Vagina (tissue), 2 donors: ENCODE measurements at places on chromosomes 12 and 14. TPM values are rescaled to one million over a fixed set of nuclear protein-coding genes. Genes with fewer than 3 reads are reported as not detected.

PRR4 gene
- total RNA-seq = 6.1 TPM

CACNA1C gene
- total RNA-seq = 9.8 TPM

NFATC4 gene
- total RNA-seq = 47.9 TPM

SIVA1 gene
- total RNA-seq = 284 TPM

TBC1D30 gene
- 3.9 TPM for total RNA-seq

KRT6C gene
- total RNA-seq = 257 TPM

DNA sequence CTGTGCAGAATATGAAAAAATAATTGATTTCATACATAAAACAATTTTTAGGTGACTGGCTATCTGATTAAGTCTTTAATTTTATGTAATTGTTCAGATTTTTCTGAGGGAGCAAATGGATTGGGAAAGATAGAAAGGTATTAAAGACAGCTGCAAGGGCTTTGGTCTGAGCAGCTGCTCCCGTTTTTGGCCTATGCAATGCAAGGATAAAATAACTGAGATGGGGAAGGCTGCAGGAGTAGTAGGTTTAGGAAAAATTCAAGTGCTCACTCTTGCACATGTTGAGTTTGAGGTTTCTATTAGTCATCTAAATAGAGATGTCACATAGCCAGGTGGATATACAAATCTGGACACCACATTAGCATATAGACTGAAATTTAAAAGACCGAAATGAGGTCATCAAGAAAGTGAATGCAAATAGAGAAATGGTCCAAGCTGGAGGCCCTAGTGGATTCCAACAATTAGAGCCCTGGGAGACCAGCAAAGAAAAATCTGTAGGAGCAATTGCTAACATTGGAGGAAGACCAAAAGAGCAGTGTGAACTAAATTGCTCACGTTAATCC is 144.0 kb downstream of the PPFIA2 start:
- H3K27me3 ChIP-seq = no peaks in the 10 kb centered on the region
- no peaks in the 10 kb centered on the region for H3K4me1 ChIP-seq
- H3K36me3 ChIP-seq = no peaks in the 10 kb centered on the region
- H3K4me3 ChIP-seq = no peak overlapping the region

DNA sequence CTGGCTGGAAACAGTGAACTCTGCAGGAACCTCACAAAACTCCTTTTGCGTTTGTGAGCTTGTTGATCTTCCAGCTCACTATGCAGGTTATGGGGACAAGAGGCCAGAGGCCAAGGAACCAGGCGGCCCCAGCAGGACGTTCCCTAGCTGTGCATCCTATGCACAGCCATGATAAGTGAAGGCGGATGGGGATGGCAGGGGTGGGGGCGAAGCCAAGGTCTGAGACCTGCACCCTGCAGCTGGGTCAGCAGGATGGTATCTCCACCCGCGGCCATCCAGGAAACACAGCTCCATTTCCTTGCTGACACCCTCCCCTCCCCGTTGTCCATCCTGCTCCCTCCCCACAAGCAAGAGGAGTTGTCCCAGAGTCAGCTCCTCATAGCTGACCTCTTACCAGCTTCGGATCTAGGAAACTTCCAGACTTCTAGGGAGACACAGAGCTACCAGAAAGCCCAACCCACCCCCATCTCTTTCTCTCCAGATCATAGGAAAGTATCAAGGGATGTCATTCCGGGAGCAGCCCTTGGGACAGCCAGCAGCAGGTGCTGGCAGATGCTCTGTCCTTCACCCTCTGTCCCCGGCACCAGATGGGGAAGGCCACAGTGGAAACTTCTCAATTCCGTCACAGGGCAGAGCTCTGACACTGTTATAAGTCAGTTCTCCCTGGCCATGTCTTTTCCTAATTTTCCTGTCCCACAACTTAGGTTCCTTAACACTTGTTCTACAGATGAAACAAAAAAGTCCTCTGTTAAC is 9.4 kb downstream of the ZBTB39 start:
- H3K36me3 ChIP-seq = peaks cover under 1% of the 10 kb centered on the region
- H3K27ac ChIP-seq = no peak overlapping the region
- DNase-seq = peak; percentile 61
- H3K4me1 ChIP-seq = peaks cover 15% of the 10 kb centered on the region
- H3K27me3 ChIP-seq = no peaks in the 10 kb centered on the region

- H3K4me3 ChIP-seq = no peak overlapping the region
- no peak for DNase-seq
- no peaks in the 10 kb centered on the region for H3K36me3 ChIP-seq
- no peaks in the 10 kb centered on the region for H3K27me3 ChIP-seq
Observed at GRCh38 chr12:126343321-126343720, 1278.1 kb downstream of the AACS start.

GRCh38 chr14:87178277-87178676 is 814.7 kb downstream of the GALC start:
- H3K36me3 ChIP-seq = no peaks in the 10 kb centered on the region
- H3K27ac ChIP-seq = no peak overlapping the region
- DNase-seq = no peak
- no peaks in the 10 kb centered on the region for H3K4me1 ChIP-seq
- H3K27me3 ChIP-seq = no peaks in the 10 kb centered on the region

- H3K4me1 ChIP-seq = no peaks in the 10 kb centered on the region
- H3K27ac ChIP-seq = no peak overlapping the region
- no peak for DNase-seq
- H3K36me3 ChIP-seq = no peaks in the 10 kb centered on the region
- H3K4me3 ChIP-seq = no peak overlapping the region
Observed at GRCh38 chr12:51932218-51933076, 19.1 kb upstream of the ACVR1B start.

DNA sequence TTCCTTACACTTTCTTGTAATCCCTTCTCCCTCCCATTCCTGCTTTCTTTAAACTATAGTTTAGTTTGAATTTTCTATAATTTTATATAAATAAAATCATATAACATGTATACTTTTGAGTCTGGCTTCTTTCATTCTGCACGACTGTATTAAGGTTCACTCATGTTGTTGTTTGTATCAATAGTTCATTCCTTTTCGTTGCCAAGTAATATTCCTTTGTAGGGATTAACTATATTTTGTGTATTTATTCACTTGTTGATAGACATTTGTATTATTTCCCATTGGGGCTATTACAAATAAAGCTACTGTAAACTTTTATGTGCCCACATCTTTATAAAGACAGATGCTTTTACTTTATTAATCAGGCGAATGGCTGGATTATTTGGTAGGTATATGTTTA is 39.4 kb upstream of the TBC1D15 start:
- no peak overlapping the region for H3K27ac ChIP-seq
- H3K36me3 ChIP-seq = no peaks in the 10 kb centered on the region
- H3K27me3 ChIP-seq = no peaks in the 10 kb centered on the region
- DNase-seq = no peak

DNA sequence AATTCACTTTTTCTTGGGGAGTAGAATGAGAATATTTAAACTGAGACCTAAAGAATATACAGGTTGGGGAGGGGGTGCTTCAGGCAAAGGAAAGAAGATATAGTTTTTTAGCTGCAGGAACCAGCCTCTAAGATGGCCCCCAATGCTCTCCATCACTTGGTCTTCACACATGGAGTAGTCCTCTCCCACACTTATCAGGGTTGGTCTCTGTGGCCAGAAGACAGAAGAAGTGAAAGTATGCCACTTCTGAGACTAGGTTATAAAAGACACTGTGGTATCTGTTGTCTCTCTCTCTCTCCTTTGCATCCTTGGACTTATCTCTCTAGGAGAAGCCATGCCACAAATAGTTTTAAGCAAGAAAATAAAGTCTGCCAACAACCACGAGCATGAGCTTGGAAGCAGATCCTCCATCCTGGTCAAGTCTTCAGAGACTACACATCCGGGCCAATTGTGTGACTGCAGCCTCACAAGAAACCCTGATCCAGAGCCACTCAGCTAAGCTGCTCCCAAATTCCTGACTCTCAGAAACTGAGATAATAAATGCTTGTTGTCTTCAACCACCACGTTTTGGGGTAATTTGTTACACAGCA is 18.0 kb downstream of the PUS7L start:
- H3K4me1 ChIP-seq = no peaks in the 10 kb centered on the region
- no peak overlapping the region for H3K27ac ChIP-seq

DNA sequence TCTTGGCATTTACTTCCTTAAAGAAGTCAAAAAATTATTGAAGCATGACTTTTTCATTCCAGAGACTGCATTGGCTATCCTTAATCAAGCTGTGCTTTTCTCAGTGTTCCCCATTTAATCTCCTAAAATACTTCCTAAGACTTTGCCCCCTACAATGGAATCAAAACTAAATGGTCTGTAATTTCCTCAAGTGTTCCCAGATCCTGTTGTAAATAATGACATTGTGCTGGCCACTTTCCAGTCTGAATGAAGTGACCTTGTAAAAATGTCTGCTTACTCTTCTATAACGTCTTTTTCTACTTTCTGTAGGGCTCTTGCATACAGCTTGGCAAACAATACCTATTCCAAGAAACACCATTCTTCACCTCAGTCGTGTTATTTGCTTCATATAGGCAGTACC is 45.3 kb upstream of the MBIP start:
- no peak overlapping the region for H3K4me3 ChIP-seq
- no peaks in the 10 kb centered on the region for H3K36me3 ChIP-seq
- no peak for DNase-seq
- no peak overlapping the region for H3K27ac ChIP-seq

- H3K4me3 ChIP-seq = no peak overlapping the region
- H3K27ac ChIP-seq = no peak overlapping the region
- no peaks in the 10 kb centered on the region for H3K36me3 ChIP-seq
- H3K27me3 ChIP-seq = no peaks in the 10 kb centered on the region
Observed at GRCh38 chr12:34299802-34300193, 277.5 kb downstream of the ALG10 start.

DNA sequence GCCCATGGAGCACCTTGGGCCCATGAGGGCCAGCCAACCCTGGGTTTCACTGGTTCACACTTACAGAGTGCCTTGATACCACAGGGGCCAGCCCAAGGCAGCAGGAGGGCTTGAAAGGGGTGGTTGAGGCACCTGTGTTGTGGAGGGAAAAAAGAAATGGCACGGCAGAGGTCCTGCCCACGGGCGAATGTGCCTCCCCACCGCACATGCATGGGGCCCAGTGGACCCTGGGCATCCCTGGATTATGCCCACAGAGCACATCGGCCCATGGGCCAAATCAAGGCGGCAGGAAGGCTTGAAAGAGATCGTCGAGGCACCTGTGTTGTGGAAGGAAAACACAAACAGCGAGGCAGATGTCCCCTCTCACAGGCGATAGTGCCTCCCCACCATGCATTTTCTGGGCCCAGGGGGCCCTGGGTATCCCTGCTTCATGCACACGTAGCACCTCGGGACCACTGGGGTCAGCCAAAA is 378.1 kb downstream of the ALG10 start:
- no peak overlapping the region for H3K27ac ChIP-seq
- H3K27me3 ChIP-seq = no peaks in the 10 kb centered on the region
- peak; percentile 74 for DNase-seq
- H3K4me3 ChIP-seq = no peak overlapping the region
- no peaks in the 10 kb centered on the region for H3K36me3 ChIP-seq

DNA sequence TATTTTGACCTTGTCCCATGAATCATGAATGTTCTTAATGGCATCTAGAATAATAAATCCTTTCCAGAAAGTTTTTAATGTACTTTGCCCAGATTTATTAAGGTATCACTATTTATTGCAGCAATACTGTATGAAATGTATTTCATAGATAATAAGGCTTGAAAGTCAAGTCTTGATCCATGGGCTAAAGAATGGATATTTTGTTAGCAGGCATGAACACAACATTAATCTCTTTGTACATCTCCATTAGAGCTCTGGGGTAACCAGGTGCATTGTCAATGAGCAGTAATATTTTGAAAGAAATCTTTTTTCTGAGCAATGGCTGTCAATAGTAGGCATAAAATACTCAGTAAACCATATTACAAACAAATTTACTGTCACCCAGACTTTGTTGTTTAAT is 141.6 kb upstream of the RPL10L start:
- H3K4me1 ChIP-seq = no peaks in the 10 kb centered on the region
- DNase-seq = no peak
- no peak overlapping the region for H3K4me3 ChIP-seq
- no peak overlapping the region for H3K27ac ChIP-seq

GRCh38 chr12:104583301-104583700 is 126.6 kb downstream of the CHST11 start:
- no peaks in the 10 kb centered on the region for H3K27me3 ChIP-seq
- H3K4me3 ChIP-seq = no peak overlapping the region
- peaks cover 10% of the 10 kb centered on the region for H3K4me1 ChIP-seq

GRCh38 chr12:113381220-113381619 is 22.5 kb downstream of the SDS start:
- no peaks in the 10 kb centered on the region for H3K4me1 ChIP-seq
- H3K36me3 ChIP-seq = no peaks in the 10 kb centered on the region
- no peaks in the 10 kb centered on the region for H3K27me3 ChIP-seq
- H3K4me3 ChIP-seq = no peak overlapping the region
- H3K27ac ChIP-seq = no peak overlapping the region

- H3K4me1 ChIP-seq = no peaks in the 10 kb centered on the region
- DNase-seq = no peak
- H3K36me3 ChIP-seq = no peaks in the 10 kb centered on the region
Observed at GRCh38 chr14:84694161-84694560, 835.8 kb upstream of the FLRT2 start.

GRCh38 chr12:107475900-107476299 is 209.7 kb upstream of the PWP1 start:
- H3K36me3 ChIP-seq = no peaks in the 10 kb centered on the region
- H3K4me3 ChIP-seq = no peak overlapping the region

GRCh38 chr14:102908766-102909455 is 13.6 kb upstream of the AMN start:
- H3K27me3 ChIP-seq = no peaks in the 10 kb centered on the region
- H3K4me1 ChIP-seq = no peaks in the 10 kb centered on the region
- no peak overlapping the region for H3K4me3 ChIP-seq

- H3K27ac ChIP-seq = no peak overlapping the region
- no peaks in the 10 kb centered on the region for H3K4me1 ChIP-seq
- no peak overlapping the region for H3K4me3 ChIP-seq
- H3K27me3 ChIP-seq = no peaks in the 10 kb centered on the region
Observed at GRCh38 chr14:70067810-70068209, 120.9 kb downstream of the SLC8A3 start.

DNA sequence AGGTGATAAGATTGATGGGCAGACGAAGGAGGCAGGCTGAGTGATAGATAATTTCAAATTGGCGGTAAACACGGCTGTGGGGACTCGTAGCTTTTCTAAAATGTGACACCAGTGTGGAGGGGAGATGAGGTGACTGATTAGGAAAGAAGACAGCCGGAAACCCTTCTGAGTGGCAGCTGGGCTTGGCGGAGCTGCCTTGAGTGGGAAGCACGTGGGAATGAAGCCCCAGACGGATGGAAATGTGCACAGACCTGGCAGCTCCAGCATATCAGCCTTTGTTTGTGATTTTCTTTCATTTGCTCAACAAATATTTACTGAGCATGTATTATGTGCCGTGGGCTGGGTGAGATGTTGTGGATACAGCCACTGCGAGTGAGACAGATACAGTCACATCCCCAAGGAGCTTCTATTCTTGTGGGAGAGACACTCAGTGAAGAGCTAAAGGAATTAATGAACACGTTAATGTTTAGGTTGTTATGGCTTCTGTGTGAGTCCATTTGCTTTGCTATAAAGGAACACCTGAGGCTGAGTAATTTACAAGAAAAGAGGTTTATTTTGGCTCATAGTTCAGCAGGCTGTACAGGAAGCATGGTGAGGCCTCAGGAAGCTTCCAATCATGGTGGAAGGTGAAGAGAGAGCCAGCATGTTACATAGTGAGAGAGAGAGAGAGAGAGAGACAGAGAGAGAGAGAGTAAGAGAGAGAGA is 65.5 kb upstream of the LHX5 start:
- DNase-seq = no peak
- H3K4me3 ChIP-seq = no peak overlapping the region
- H3K27ac ChIP-seq = no peak overlapping the region
- no peaks in the 10 kb centered on the region for H3K27me3 ChIP-seq
